ENCODE measurements at places on chromosomes 4 and X.

- DNase-seq = peak; percentile 12
Measured at GRCh38 chrX:148501386-148502066, 1.1 kb downstream of the AFF2 start.

GRCh38 chr4:182289809-182290208 lies 46.6 kb downstream of the TENM3 start:
- no peak for DNase-seq

- no peak for DNase-seq
Measured at GRCh38 chr4:123731035-123731434, 334.4 kb downstream of the SPRY1 start.

DNA sequence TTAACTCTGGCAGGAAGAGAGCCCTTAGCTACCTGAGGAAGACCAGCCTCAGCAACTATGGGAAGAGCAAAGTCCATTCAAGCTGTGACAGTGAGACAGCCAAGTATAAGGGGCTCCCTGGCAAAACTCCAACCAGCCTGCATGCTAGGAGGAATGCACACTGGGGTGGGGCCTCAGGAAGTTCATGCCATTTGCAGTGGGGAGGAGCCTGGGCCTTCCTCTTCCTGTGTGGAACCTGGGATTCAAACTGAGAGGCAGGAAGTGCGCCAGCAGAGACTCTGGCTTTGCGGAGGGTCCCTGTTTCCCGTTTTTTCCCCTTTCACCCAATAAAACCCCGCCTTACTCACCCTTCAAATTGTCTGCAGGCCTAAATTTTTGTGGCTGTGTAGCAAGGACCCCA lies 33.0 kb downstream of the TFDP3 start:
- no peak for DNase-seq

DNA sequence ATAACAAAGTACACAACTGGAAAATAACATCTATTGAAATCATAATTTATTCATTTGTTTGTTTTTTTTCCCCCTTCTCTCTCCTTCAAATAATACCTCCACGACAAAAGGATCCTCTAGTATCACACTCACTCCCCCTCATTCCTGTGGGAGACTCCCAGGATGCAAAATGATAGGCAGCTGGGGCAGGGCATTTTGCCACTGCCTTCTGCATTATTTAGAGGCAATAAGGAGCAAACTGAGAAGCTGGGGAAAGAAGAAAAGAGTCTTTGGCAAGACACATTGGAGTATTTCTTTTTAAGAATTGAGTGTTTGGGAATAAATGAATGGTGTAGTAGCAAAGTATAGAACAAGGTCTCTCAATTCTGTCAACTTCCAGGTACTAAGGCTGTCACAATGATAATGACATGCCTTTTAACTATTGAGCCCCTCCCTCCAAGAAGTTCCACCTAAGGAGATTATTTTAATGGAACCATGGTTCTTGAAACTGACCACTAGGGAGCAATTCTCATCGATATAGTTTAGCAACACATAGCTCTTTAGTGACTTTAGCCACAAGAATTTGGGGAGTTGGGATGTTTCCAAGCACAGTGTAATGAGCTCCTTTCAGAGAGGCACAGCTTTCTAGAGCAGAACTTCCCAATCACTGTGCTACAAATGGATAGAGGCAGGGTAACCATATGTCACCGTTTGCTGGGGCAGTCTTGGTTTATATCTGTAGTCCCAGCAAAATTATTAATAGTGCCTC lies 303.3 kb downstream of the FRMPD4 start:
- no peak for DNase-seq

- no peak for DNase-seq
Measured at GRCh38 chr4:120842031-120842430, 80.5 kb downstream of the PRDM5 start.

DNA sequence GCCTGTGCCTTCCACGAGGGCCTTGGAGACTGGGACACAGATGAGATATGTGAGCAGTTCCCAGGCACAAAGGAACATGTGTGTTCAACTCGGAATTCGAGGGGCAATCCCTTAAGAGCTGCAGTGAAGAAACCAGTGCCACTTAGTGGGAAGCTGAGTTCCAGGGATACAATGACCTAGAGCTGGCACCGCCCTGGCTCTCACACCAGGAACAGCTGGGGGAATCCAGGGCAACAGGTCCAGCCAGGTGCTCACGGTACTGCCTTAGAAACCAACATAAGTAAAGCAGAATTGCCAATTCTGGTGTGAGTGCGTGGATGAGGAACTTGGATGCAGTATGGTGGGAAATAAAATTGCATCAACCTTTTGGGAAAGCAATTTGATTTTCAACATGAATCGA lies 122.9 kb downstream of the AFAP1 start:
- DNase-seq = no peak

DNA sequence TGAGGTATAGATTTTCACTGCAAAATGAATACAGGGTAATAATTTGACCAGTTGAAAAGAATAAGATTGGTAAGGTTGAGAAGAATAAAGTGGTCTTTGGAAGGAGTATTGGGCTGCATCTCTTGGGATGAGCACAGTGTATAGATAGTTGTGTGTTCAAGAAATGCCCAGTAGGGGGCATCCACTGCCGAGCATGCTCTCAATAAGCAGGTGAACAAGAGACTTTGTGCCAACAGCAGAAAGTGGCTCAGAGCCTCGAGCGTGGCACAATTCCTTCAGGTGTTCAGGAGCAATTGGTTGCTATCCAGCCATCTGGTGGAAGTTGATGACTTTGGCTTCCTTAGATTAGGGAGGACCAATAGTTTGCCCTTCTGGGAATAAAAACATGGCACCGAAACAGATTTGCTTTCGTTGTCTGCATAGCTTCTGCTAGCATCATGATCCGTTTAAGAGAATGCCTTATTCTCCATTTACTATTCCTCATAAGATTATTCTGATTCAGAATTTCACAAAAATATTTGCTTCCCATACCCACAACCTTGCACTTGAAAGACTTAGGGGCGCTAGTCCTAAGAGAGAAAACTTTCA lies 258.1 kb upstream of the NEIL3 start:
- peak; percentile 33 for DNase-seq

GRCh38 chrX:79146640-79147390 lies 2.3 kb downstream of the GPR174 start:
- DNase-seq = no peak

DNA sequence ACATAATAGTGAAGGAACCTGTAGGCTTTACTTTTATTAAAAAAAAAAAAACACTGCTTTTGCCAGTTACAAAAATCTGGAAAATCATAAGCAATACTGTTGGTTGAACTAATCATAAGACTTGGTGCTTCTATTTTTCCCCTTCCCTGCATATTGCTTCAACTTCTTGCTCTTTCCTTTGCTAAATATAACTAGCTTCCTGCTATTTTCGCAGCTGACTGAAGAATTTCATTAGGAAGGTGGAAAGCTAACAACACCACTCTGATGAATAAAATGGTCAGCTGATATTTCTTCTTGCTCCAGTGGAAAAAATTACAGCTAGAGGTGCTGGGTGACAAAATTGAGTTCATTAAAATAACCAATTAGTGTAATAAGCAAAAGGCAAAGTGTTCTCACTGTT lies 39.3 kb downstream of the MEPE start:
- DNase-seq = no peak

- peak; percentile 66 for DNase-seq
Measured at GRCh38 chr4:13544606-13545393, 492 bp upstream of the NKX3-2 start.

DNA sequence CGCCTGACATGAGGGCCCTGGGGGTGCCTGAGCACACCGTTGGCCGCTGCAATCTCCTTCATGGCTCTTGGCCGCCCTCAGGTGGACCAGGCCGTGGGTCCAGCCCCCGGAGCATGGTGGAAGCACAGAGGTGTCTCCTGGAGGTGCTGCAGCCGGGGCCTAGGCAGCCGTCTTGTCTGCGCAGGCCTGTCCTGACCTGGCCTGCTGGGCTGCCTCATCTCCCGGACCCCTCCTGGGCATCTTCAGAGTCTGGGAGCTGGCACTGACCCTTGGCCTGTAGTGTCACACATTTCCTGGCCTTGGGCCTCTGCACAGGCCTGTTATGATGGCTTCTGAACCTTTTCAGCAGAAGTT lies 20.9 kb downstream of the UVSSA start:
- DNase-seq = no peak

- no peak for DNase-seq
Measured at GRCh38 chr4:62474802-62475201, 1274.7 kb downstream of the ADGRL3 start.

GRCh38 chrX:22373766-22374165 lies 101.1 kb downstream of the CBLL2 start:
- no peak for DNase-seq

GRCh38 chrX:51151734-51152133 lies 180.9 kb upstream of the NUDT10 start:
- no peak for DNase-seq

DNA sequence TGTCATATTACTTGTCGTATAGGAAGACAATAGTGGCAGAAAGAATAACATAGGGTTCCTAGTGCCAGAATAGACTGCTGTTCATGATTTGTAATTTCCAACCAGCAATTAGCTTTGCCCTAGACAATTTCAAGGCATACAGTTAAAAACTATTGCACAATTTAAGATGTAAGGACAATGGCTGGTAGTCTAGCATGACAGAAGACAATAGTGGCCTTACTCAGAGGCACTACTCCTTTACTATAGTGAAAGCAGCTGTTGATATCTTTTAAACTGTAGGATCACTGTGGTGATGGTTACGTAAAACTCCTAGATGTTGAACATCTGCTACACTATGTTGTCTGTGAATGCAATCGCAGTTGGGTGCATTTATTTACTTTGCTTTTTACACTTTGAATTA lies 234.5 kb downstream of the RBMX2 start:
- no peak for DNase-seq

DNA sequence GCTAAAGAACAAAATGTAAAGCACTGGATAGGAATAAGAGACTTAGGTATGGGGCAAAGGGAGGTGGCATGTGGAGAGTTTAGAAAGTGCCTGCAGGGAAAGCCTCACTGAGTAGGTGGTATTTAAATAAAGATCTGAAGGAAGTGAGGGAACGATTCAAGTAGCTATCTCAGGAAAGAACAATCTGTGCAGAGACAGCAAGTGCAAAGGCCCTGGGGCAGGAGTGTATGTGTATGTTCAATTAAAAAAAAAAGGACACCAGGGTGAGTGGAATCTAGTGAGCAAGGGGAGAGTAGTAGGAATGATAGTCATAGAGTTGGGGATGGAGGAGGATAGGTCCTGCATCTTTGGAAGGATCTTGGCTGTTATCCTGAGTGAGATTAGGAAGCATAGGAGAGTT lies 779.9 kb upstream of the FTHL17 start:
- no peak for DNase-seq

- no peak for DNase-seq
Measured at GRCh38 chr4:47427935-47428334, 35.6 kb downstream of the COMMD8 start.

GRCh38 chrX:9682456-9682855 lies 83.2 kb downstream of the GPR143 start:
- DNase-seq = no peak

DNA sequence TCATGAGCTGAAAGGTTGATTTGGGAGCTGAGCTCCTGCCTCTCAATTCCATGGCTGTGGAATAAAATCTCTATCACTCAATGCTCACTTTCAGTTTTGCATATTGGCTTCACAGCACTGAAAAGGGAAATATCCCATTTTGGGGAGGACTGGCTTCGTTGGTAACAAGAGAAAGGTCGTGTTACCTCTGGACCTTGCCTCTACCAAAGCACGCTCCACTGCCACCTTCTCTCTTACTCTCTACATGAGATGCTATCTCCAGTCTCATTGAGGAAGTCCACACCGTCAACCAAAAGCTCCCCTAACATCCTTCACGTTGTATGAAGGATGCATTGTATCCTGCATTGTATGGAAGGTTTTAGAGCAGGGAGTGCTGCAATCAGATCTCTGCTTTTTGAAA lies 195.0 kb upstream of the LDB2 start:
- DNase-seq = no peak

DNA sequence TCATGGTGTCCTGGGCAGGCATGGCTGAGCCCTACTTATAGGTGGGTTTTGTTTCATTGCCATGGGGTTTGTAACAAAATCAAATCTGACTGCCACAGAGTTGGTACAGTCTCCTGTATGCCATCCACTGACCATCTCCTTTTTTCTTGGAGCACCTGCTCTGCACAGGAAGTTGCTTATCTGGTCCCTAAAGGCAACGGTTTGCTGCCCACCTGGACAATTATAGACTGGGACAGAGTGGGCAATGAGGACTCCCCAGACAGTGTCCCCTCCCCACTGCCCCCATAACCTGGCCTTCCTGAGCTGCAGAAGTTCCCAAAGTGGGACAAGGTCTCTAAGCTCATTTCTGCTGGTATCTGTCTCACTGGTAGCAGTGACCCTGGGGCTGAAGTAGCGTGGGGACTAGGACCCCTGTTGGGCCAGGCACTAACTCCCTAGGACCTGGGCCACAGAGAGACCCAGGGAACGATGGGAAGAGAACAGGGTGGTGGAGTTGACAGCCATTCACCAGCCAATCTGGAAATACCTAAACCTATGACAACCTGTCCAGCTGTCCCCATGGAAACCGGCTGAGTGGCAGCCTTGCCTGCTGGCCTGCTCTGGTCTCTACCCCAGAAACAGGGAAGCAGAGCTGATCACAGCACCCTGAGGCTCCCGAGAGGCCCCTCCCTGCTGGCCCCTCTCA lies 64.7 kb downstream of the WFS1 start:
- no peak for DNase-seq

GRCh38 chr4:169557061-169557636 lies 55.2 kb downstream of the NEK1 start:
- no peak for DNase-seq

- DNase-seq = no peak
Measured at GRCh38 chrX:11765449-11765848, 7.4 kb downstream of the MSL3 start.

DNA sequence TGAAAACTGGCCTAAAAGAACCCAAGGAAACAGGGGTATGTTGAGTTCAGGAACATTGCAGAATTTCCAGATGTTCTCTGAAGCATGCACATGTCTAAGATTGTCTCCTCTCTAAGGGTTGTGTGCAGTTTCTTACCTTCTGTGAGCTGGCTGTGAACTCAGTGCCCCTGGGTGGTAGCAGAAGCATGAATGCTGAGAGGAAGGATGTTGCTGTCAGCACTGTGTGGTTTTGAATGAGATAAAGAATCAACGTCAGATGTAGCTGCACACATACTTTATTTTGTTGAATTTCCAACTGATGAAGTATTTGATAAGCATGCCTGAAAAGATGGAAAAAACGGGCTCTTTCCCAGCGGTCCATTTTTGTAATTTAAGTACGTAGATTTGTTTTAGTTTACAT lies 23.8 kb upstream of the CD38 start:
- peak; percentile 58 for DNase-seq

- DNase-seq = no peak
Measured at GRCh38 chr4:147586032-147586431, 31.2 kb upstream of the TMEM184C start.

DNA sequence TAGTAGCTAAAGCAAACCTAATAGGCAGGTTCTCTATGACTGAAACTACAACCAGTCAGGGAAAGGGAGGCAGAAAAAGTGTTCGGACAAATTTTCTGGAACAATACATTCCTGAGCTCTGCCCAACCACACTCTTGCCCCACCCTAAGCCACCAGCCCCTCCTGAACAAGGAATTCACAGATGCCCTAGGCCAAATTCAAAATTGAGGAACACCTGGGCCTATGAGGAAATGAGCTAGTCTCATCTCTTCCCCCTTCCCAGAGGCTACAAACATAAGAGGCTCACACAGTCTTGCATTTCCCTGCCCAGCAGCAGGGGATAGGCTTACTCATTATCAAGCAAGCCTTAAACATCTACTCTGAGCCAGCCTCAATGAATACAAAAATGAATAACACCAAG lies 284.7 kb downstream of the ZNF674 start:
- no peak for DNase-seq

Measured in activated T-cell treated with anti-CD3 and anti-CD28 coated beads, Interleukin-2, amount 50 U/mL, for 72 hours (primary cell).